Activated CD8-positive, alpha-beta memory T cell treated with anti-CD3 and anti-CD28 coated beads for 4 hours (primary cell): ENCODE measurements at places on chromosomes 3 and 15.

DNA sequence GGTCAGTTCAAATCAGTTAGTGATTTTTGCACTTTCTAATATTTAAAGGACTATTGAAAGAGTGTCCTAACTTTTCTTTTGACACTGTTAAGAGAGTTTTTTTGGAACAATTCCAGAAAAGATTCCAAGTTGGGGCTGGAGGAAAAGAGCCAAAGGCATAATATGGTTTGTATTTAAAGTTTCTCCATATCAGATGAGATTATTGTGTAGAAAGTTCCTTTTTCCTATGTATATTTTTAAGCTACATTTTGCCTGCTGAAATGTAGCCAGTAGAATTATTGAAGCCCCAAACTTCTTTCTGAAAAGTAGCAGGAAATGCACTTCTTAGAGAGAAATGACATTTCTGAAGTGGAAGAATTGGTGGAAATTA is 136.5 kb upstream of the TSC22D2 start:
- no peak for DNase-seq

DNA sequence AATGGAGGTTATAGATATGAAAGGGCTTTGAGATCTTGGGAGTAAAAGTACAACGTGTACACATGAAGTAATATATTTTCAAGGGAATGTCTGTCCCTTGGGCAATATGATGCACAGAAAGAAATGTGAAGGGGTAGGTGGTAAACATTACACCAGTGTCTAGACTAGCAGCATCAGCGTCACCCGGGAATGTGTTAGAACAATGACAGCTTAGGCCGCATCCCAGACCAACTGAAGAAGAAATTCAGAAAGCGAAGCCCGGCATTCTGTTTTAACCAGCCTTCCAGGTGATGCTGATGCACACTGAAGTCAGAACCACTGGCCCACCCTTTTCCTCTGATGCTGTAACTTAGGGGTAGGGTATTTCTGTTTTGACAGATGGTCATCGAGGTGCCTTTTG is 6.3 kb downstream of the INAFM2 start:
- DNase-seq, result no peak

DNA sequence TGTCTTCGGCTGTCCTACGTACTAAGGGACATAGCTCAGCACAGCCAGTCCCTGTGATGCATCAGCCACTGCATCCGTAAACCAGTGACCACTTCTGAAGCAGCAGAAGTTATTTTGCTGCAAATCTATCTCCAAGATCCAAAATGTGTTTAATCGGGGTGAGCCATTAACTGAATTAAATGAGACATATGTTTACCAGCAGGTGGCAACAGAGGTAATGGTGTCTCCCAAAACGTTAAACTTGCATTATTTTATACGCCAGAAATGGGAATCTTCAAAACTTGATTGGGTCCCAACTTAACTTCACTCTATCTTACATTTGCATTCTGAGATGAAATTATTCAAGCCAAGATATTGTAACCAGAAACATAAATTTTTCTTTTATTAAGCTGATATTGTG is 75.3 kb upstream of the BOC start:
- no peak for DNase-seq

DNA sequence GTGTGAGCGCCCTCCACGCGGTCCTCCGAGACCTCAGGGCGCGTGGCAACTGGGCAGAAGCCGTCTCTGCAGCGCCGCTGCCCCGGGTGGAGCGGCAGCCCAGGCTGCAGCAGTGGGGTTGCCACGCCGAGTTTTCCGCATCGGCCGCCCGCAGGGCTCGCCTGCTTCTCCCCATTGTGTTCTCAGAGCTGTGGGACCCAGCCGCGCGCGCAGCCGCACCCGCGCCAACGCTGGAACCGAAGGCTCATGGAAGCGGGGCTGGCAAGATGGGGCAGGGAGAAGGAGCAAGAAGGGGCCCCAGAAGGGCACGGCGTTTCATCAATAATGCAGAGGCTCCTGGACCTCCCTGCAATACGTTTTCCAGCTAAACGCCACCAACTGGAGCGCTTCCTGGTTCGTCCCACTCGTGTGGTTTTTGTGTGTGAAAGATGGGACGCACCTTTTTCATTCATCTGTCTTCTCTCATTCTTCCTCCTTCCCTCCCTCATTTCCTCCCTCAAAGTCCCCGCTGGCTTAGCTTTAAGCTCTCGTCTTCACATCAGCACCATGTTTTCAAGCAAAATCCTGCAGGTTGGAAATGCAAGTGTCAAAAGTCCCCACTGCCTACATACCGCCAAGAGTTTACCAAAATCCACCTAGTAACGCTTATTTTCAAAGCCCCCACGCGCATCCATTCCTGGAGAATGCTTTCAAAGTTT is 1.2 kb downstream of the ROBO1 start:
- no peak for DNase-seq

- no peak for DNase-seq
Observed at GRCh38 chr3:44992555-44993470, 16.8 kb downstream of the EXOSC7 start.

- DNase-seq, result no peak
Observed at GRCh38 chr15:58467722-58468423, 36.1 kb downstream of the LIPC start.

DNA sequence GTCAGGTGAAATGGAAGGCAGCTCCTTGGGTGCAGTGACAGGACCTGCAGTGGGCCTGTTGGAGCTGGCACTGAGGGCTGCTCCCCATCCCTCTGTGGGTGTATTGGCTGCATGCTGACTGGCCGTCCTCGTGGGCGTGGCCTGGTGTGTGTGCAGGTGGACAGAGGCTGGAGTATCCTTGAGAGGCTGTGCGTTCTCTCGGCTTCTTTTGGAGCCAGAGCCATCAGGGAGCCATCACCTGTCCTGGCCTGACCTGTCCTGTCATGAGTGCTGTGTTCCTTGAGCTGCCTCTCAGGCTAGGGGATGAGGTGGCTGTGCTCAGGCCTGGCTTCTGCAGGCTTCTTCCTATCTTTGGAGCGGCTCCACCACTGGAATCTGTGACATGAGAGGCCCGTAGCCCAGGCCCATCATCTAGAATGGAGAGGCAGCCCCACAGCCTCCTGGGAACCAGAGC is 61.5 kb downstream of the APBA2 start:
- DNase-seq, result no peak

- no peak for DNase-seq
Observed at GRCh38 chr15:73926219-73927002, at the start of gene LOXL1. Gene LOXL1 (plus strand): TSS chr15:73926462. CDS start chr15:73926784, 322 bp downstream.

GRCh38 chr3:87694678-87695077 is 364.1 kb downstream of the CGGBP1 start:
- no peak for DNase-seq

GRCh38 chr3:155387571-155387970 is 94.1 kb upstream of the STRIT1 start:
- no peak for DNase-seq

DNA sequence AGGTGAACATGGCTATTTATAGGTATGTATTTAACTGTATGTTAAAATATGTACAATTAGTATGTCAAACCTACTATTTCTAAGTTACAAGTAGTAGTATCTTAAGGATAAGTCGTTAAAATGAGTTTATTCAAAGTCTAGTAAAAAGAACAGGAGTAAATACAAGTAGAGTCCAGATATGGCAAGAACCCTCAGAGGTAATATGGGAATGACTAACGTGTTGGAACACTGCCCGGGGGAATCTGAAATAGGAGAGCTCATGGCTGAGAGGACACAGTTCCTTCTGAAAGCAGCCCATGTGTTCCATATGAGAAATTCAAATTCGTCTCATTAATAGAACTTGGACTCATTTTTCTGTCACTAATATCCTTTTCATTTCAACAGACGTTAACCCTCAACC is 158.8 kb downstream of the CLSTN2 start:
- DNase-seq, result no peak

GRCh38 chr3:24354230-24354629 is 140.4 kb downstream of the THRB start:
- DNase-seq, result no peak

DNA sequence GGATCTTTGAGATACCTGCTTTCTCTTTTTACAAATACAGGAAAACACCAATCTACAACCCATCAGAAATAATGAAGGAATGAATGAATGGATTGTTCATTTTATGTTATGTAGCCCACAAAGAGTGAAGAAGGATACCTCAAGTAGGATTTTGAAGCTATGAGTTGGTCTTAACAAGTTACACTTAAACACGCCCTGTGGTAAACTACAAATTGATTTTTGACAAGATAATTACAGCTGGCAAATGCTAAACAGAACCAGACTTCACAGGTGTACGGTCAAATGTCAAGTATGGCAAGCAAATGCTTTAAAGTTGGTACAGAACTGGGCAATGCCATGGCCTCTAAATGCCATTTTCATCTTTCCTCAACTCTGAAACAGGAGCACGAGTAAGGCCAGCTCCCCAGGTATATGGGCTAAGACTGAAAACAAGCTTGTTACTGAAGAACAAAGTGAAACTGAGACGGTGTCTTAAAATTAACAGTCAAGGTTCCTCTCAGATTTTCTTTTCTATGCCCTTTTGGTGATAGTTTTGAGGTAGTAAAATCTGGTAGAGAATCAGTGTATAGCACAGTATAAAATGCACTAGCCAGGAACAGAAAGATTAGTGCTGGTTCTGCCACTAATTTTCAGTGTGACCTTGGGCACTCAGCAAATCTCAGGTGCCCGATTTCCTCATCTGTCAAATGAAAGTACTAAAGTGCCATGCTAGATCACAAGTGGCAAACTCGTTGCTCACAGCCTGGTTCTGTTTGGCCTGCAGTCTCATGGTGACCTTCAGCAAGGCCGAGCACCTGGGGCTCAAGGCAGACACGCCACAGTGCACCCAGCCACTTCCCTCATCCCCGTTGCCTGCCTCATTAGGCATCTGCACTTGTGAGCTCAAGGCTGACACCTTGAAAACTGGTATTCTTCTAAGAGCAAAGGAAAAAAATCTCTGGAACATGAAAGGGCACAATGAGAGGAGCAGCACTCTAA is 9.5 kb downstream of the RUVBL1 start:
- no peak for DNase-seq

- peak; percentile 46 for DNase-seq
Observed at GRCh38 chr3:56988458-56989168, 71.9 kb upstream of the SPATA12 start.

GRCh38 chr15:70152070-70152480 is 54.4 kb upstream of the TLE3 start:
- no peak for DNase-seq

- DNase-seq, result no peak
Observed at GRCh38 chr3:150033721-150034120, 63.0 kb upstream of the PFN2 start.

GRCh38 chr15:75565062-75565970 is 13.8 kb downstream of the PTPN9 start:
- DNase-seq, result no peak

- no peak for DNase-seq
Observed at GRCh38 chr15:56099311-56099710, 105.9 kb upstream of the NEDD4 start.

DNA sequence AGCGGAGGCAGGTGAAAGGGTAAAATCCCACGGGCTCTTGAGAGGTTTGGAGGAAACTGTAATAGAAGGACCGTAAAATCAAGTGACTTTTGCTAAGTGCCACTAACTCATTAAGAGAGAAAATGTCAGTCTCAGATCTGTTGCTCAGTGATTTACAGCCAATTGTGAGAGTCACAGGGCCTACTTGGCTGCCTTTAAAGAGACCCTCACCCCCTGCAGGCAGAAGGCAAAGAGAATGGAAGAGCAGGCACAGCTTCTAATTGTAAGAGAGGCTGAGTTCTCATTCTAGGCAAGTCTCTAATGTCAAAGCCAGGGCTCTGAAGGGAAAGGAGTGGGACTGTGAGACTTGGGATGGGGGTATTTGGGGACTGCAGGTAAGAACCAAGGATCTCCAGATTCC is 9.3 kb upstream of the SYNM start:
- DNase-seq, result no peak

DNA sequence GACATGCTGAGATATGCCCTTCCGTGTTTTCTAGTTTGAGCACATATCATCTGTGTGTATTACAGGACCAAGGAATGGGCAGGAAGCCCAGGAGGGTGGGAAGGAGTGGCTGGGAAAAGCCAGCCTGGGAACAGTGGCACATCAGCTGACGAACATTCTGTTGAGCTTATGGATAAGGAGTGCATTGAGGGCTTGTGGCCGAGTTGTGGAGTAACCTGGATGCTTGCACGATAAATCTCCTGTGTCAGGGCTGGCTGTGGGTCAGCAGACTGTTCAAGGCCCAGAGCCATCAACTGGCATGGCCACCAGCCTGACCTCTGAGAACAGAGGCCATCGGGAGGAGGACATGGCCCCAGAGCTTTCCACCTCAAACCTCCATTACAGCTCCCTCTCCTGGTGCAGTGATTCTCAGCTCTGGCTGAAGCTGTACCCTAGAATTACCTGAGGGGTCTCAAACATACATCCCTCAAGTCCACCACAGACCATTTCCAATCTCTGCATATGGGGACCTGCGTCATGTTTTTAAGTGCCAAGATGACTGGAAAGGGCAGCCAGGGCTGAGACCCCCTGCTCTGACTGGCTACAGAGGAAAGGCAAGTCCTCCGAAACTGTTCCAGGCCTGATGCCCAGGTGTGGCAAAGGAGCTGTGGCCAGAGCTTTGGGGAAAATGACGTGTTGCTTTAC is 4.8 kb upstream of the VILL start:
- DNase-seq, result no peak

GRCh38 chr3:190863119-190863465 is 598 bp upstream of the GMNC start:
- no peak for DNase-seq

- DNase-seq, result no peak
Observed at GRCh38 chr3:13379201-13379830, 40.8 kb downstream of the NUP210 start.

GRCh38 chr3:72036899-72037298 is 252.0 kb upstream of the PROK2 start:
- no peak for DNase-seq

GRCh38 chr15:70147778-70148177 is 50.1 kb upstream of the TLE3 start:
- DNase-seq, result no peak

DNA sequence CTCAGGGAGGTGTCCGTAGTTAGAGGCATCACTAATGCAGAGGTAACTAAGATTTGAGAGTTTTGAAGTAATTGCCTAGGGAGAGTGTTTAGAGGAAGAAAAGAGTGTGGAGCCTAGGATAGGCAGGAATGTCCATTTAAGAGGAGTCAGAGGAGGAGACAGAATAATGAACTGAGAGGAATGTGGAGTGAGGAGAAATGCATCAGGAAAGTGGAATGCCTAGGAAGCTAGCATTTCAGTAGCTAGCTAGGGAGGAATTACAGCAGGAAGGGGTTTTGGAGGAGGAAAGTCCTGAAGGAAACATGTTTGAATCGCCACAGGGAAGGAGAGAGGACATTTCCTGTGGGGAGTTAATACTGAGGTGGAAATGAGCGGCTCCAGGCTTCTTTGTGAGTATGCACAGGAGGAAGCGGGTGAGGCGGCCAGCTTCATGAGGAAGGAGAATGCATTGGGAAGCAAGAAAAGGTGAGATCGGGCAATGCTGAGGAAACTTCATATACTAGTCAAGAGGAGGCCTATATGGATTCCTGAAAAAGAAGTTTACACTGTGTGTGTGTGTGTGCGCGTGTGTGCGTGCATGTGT is 154.3 kb downstream of the TMEM108 start:
- DNase-seq, result no peak

DNA sequence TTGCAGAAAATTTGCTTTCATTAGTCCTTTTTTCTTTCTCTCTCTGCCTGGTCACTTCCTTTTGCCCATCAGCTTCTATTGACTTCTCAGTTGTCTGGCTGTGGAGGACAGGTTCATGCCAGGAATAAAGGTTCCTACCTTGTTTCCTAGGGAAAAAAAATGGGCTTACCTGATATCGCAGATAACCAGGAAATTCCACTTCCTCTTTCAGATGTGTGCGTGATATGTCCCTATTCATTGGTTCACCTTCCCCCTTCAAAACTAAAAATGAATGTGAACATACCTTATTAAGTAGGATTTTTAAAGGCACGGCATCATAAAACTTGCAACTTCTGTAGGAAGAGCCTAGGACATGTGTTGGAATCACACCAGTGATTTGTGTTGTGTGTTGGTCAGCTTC is 120.0 kb upstream of the FGF7 start:
- DNase-seq, result no peak
